ENCODE measurements at places on chromosomes 11 and 22.

DNA sequence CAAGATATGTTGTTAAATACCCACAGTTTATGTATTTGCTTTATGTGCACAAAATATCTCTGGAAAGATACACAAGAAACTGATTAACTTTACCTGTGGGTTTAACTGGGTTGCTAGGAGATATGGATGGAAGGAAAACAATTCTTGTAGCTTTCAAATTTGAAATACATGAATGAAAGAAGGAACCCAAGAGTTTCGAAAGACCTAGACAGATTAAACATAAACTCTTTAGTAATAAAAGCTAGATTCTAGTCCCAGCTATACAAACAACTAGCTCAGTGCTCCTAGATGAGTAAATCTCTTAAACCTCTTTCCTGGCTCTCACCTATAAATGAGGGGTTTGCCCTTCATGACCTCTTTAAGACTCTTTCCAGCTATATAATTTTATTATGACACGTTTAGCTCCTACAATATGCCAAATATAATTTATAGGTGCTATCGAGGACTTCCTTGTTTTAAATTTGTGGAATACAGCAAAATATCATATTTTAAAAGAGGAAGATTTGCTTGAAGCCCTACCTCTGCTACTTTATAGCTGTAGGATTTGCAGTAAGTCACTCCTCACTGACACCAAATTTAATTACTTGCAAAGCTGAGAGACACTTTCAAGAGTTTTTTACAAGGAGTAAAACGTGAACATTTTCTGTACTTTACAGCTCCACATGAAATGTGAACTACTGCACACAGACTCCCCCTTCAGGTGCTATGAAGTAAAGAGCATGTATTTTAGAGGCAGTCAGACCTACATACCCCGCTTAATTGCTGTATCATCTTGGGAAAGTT lies 50.7 kb downstream of the RRAS2 start:
- DNase-seq, result peak; percentile 38

- no peak for DNase-seq
Measured at GRCh38 chr11:28168718-28169117, 60.5 kb downstream of the METTL15 start.

DNA sequence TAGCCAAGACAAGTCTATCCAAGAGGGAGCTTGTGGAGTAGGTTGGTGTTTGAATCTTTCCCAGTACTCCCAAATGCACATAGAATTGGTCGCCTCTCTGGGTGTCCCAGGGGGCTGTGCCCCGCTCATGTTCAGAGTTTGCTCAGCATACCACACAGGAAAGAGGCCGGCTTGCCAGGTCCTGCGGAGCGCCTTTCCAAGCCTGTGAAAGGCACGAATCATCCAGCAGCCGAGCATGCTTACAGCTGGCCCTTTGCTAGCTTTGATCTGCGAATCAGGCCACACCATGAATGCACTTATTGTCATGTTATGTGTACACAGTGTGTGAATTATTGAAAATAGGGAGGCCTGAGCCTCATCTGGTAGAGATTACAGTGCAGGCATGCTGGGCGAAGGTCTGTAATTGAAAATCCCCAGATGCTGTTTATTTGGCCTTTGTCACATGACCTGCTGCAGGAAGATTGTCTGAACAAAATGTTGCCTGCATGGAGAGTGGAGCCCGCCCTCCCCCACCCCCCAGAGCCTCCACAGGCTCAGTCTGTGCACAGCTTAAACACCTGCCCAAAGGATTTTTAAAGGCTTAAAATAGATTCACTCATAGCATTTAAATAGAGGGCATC lies 163.3 kb upstream of the RASSF10 start:
- DNase-seq, result peak; percentile 95

- peak; percentile 94 for DNase-seq
Measured at GRCh38 chr11:68998390-68998911, 14.6 kb downstream of the MRGPRF start.

GRCh38 chr11:68373189-68373814 lies 60.9 kb downstream of the LRP5 start:
- DNase-seq, result no peak

GRCh38 chr11:6654281-6655019 lies 1.2 kb downstream of the DCHS1 start:
- DNase-seq, result no peak

DNA sequence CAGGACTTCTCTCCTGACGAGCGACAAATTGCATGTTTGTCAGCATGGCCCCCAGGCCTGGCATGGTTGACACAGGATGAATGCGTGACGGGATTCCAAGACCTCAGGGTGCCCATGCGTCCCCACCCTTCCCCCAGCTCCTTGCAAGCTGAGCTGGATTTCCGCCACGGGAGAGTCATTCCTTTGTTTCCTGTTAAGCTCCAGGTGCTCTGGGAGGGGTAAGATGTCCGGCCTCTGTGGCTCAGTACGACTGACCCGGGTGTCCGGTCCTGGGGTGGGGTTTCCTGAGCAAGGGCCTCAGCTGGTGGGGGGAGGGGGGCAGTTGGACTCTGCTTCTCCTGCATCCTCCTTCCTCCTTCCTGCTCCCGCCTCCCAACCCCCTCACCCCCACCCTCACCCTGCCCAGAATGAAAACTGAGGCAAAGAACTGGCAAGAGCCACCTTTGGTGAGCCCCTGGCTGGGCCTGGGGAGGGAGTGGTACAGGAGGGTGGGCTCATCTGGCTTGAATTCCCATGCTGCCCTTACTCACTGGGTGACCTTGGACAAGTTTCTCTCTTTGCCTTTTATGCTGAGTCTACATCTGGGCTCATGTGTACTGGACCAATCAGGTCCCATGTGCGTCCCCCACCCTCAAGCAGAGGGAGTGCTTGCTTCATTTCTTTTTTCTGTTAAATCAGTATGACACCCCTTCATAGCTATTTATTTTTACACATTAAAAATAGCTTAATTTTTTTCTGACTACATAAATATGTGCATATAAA lies 2.5 kb downstream of the CDC42EP2 start:
- no peak for DNase-seq

GRCh38 chr11:6438979-6439571 lies 1.7 kb downstream of the HPX start:
- DNase-seq, result peak; percentile 76

GRCh38 chr11:33618956-33619355 lies 81.7 kb downstream of the C11orf91 start:
- DNase-seq, result no peak

DNA sequence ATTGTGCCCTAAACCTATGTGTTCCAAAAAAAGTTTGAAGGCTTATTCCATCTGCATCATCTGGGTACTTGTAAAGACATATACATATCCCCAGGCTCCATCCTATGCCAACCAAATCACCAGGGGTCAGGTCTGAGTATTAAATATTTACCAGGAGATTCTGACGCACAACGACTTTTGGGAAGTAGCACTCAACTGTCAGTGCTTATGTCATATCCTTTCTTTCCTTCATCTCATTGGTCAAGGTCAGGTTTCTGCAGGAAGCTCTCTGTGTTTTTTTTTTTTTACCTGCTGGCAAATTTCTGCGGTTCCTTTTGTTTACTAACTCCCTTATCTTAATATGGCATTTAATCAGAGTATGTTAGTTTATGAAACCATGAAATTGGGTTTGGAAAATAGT lies 22.5 kb upstream of the CYP2R1 start:
- no peak for DNase-seq
